Lung (tissue), 17 donors: ENCODE measurements at places on chromosomes 2 and 18. TPM values are rescaled to one million over a fixed set of nuclear protein-coding genes. Genes with fewer than 3 reads are reported as not detected.
A peak's percentile ranks its signal among the peaks of the same experiment; 100 is the strongest.

DNA sequence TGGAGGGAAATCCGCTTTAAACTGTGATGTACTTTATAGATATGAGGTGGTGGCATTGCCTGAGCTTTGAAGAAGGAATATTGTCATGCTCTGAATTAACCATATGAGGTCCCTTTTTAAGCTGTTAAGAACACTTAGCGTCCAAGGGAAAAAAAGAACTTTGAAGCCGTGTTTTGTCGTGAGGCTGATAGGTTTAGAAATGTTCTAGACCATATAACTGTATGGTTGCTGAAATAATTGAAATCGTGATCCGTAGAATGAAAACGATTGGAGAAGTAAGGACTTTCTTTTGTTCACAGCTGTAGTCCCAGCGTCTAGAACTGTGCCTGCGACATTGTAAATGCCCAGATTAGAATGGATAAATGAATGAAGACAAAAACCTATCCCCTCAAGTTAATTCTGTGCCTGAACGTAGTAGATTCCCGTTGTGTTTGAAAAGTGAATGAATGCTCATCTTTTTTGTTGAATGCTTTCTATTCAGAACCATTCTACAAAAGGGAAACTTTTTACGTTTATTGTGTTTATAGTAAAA lies 1.5 kb downstream of the SMCHD1 start:
- H3K36me3 ChIP-seq, result peaks cover 2% of the 10 kb centered on the region
- peak overlapping the region; percentile 100 for H3K27ac ChIP-seq
- DNase-seq, result peak; percentile 29
- H3K4me1 ChIP-seq, result peaks cover 17% of the 10 kb centered on the region
- H3K4me3 ChIP-seq, result peak overlapping the region; percentile 100
- H3K27me3 ChIP-seq, result no peaks in the 10 kb centered on the region

- no peaks in the 10 kb centered on the region for H3K4me1 ChIP-seq
- no peak for DNase-seq
- H3K27ac ChIP-seq, result no peak overlapping the region
- no peaks in the 10 kb centered on the region for H3K36me3 ChIP-seq
Observed at GRCh38 chr2:51247252-51247805, 215.4 kb upstream of the NRXN1 start.

DNA sequence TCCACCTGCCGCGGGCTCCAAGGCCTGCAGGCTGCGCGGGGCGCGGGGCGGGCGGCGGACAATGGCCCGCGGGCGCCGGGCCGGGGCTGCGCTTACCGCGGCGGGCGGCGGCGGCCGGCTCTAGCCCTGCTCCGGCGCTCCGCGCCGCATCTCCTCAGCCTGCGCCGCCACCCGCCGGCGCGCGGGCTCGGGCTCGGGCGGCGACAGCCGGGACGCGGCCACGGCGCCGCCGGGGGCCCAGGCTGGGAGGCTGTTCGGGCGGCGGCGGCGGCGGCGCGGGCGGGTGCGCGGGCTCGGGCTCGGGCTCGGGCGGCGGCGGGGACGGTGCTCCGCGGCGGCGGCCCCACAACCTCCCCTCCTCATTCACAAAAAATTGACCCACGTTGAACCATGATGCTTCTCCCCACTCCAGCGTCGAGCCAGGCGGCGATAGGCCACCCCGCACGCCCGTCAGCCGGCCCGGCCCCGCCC lies at the start of gene HDAC4:
Gene HDAC4 (minus strand): TSS at position 425 of the 471 bp plus-strand sequence. CDS start 48,321 bp downstream, outside the sequence.
- peaks cover 11% of the 10 kb centered on the region for H3K4me1 ChIP-seq
- H3K27ac ChIP-seq, result peak within 1 kb of the TSS; percentile 100
- DNase-seq, result no peak

DNA sequence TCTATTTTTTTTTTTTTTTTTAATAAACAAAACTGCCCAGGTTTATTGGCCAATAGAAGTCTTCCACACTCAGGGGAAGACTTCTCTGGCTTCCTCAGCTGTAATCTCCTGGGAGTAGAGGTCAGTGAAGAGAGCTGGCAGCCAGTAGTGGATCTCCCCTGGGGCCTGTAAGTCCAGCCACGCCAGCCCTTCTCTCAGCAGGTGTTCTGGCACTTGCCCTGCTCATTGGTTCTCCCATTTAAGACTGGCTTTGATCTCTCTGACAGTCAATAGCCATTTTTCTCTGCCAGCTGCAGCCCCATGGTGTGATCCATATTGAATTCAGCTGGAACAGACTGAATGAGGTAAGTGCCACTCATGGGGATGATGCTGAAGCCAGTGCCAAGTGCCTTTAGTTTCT lies 170.6 kb upstream of the SPHKAP start:
- DNase-seq, result no peak
- no peak overlapping the region for H3K27ac ChIP-seq
- H3K36me3 ChIP-seq, result no peaks in the 10 kb centered on the region
- H3K27me3 ChIP-seq, result no peaks in the 10 kb centered on the region
- no peak overlapping the region for H3K4me3 ChIP-seq

GRCh38 chr2:84856787-84857186 lies 24.1 kb downstream of the TRABD2A start:
- no peaks in the 10 kb centered on the region for H3K4me1 ChIP-seq
- no peak overlapping the region for H3K4me3 ChIP-seq
- no peak for DNase-seq

DNA sequence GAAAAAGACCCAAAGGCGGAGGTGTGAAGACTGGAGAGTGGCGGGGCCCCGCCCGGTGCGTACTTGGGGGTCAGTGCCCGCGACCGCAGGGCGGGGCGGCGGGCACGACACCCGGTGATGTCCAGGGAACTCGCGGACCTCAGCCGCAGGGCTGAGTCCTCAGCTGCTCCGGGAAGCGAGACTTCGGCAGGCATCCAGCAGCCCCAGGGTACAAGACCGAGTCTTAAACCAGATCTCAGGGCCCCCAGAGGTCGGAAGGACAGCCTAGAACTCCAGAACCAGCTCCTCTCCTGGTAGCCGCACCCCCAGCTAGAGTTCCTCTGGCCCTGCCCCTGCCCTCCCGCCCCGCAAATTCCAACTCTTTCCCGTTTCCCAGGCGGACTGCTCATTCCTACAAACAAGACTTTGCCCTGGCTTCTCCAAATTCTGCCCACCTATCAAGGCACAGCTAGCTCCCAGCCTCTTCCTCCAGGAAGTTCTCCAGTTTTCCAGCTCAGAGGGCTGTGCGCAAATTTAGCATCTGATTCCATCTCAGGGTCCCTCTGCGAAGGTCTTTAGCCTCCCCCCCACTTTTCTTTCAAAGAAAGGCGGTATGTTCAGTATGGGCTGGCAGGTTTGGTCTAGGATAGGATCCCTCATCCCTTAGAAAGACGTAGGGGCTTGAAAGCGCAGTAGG lies 26.0 kb upstream of the NOTO start:
- peak overlapping the region; percentile 66 for H3K27ac ChIP-seq
- H3K4me3 ChIP-seq, result no peak overlapping the region
- peak; percentile 13 for DNase-seq
- peaks cover 13% of the 10 kb centered on the region for H3K4me1 ChIP-seq
- H3K27me3 ChIP-seq, result peaks cover 20% of the 10 kb centered on the region
- no peaks in the 10 kb centered on the region for H3K36me3 ChIP-seq

GRCh38 chr2:231920795-231921194 lies 5.4 kb downstream of the NPPC start:
- H3K27me3 ChIP-seq, result peaks cover 27% of the 10 kb centered on the region
- no peak for DNase-seq
- no peaks in the 10 kb centered on the region for H3K4me1 ChIP-seq
- no peaks in the 10 kb centered on the region for H3K36me3 ChIP-seq
- no peak overlapping the region for H3K27ac ChIP-seq

DNA sequence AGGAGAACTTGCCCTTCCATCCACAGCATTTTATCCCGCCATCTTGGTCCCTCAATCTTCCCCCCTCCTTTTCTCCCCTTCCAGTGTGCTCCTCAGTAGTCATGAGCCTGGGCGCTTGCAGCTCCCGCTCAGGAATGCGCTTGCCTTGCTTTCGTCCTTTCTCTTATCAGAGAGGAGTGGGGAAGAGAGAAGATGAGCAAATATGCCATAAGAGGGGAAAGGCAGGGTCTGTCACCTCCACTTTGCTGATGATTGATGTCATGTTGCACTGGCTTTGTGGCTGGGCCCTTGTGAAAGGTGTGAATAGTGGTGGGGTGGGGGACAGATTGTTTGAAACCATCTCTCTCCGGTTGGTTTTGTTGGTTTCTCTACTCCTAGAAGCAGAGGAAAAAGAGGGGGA lies 569.3 kb downstream of the TNS1 start:
- H3K27ac ChIP-seq, result peak overlapping the region; percentile 43
- H3K4me3 ChIP-seq, result no peak overlapping the region
- peaks cover 20% of the 10 kb centered on the region for H3K4me1 ChIP-seq
- peak; percentile 61 for DNase-seq
- no peaks in the 10 kb centered on the region for H3K27me3 ChIP-seq
- H3K36me3 ChIP-seq, result no peaks in the 10 kb centered on the region

GRCh38 chr2:217740178-217740577 lies 262.6 kb downstream of the TNS1 start:
- H3K27ac ChIP-seq, result no peak overlapping the region
- H3K4me3 ChIP-seq, result no peak overlapping the region
- no peak for DNase-seq
- H3K36me3 ChIP-seq, result no peaks in the 10 kb centered on the region

GRCh38 chr2:47935071-47935470 lies 28.8 kb upstream of the FBXO11 start:
- no peak for DNase-seq
- H3K4me1 ChIP-seq, result no peaks in the 10 kb centered on the region
- no peak overlapping the region for H3K27ac ChIP-seq
- H3K4me3 ChIP-seq, result no peak overlapping the region
- H3K36me3 ChIP-seq, result no peaks in the 10 kb centered on the region

GRCh38 chr18:31275722-31276463 lies 42.1 kb upstream of the DSG1 start:
- H3K4me3 ChIP-seq, result no peak overlapping the region
- no peaks in the 10 kb centered on the region for H3K27me3 ChIP-seq
- H3K4me1 ChIP-seq, result no peaks in the 10 kb centered on the region

- DNase-seq, result peak; percentile 83
- peak overlapping the region; percentile 30 for H3K4me3 ChIP-seq
- peak overlapping the region; percentile 72 for H3K27ac ChIP-seq
- peaks cover 7% of the 10 kb centered on the region for H3K36me3 ChIP-seq
- H3K4me1 ChIP-seq, result peaks cover 18% of the 10 kb centered on the region
Observed at GRCh38 chr2:217978536-217979150, 24.2 kb downstream of the TNS1 start.

- DNase-seq, result no peak
- H3K27me3 ChIP-seq, result no peaks in the 10 kb centered on the region
- H3K4me1 ChIP-seq, result no peaks in the 10 kb centered on the region
- no peak overlapping the region for H3K4me3 ChIP-seq
- no peak overlapping the region for H3K27ac ChIP-seq
Observed at GRCh38 chr18:2827061-2827460, 19.7 kb upstream of the EMILIN2 start.

DNA sequence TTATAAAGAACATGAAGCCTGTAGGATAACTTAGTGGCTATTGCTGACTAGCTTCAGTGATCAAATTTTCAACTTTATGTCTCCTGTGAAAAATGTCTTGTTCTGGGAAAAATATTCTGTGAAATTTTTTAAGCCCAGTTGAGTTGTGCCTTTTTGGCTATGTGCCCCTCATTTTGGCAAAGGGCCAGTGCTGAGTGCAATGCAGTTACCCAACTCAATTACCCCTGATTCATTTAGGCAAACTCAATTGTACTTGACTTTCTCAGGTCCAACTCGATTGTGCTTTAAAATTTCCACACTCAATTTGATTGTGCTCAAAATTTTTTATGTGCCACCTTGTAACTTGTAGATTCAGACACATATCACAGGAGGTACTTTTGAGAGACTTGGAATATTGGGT lies 548.8 kb upstream of the NRP2 start:
- H3K27ac ChIP-seq, result no peak overlapping the region
- H3K36me3 ChIP-seq, result no peaks in the 10 kb centered on the region
- H3K27me3 ChIP-seq, result no peaks in the 10 kb centered on the region

DNA sequence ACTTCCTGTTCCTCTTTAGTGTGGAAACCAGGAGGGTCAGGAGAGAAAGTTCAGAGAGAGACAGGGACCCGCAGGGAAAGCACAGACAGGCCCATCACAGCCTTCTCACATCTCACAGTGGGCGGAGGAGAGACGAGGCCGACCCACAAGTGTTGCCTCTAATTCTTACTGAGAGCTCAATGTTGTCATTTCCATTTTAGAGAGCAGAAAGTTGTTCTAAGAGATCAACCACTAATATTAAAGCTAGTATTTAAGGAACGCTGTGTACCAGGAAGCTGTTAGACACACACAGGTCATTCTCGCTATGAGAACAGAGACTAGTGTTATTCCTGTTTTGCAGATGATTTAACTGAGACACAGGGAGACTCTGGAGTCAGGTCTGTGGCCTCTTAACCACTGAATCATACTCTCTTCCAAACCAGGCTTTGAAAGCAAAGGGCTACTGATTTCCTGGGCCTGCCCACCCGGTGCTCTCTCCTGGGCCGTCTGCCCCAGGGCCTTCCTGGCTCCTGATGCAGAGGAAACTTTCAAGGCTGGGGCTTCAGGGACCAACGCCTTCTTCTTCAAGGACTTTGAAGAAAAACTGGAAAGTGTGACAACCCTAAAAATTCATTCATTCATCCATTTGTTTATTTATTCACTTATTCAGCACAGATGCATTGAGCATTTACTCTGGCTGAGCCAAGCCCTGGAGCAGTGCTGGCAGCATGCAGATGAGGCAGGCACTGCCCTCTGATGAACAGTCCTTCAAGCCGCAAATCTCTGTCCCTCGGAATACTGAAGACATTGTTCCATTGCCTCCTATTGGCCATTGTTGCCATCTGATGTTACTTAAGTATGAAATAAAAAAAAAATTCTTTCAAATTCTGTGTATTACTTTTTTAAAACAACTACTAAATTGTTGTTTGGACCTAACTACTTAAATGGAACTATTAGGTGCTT lies 37.2 kb upstream of the BIN1 start:
- H3K36me3 ChIP-seq, result no peaks in the 10 kb centered on the region
- no peaks in the 10 kb centered on the region for H3K27me3 ChIP-seq
- H3K4me1 ChIP-seq, result no peaks in the 10 kb centered on the region

GRCh38 chr2:43985359-43985758 lies 10.4 kb downstream of the LRPPRC start:
- peaks cover 2% of the 10 kb centered on the region for H3K4me1 ChIP-seq
- H3K36me3 ChIP-seq, result peaks cover 12% of the 10 kb centered on the region
- no peak overlapping the region for H3K4me3 ChIP-seq
- H3K27ac ChIP-seq, result no peak overlapping the region
- no peak for DNase-seq

GRCh38 chr2:167132906-167133555 lies 244.8 kb downstream of the XIRP2 start:
- DNase-seq, result no peak
- no peak overlapping the region for H3K27ac ChIP-seq
- H3K27me3 ChIP-seq, result no peaks in the 10 kb centered on the region
- no peaks in the 10 kb centered on the region for H3K36me3 ChIP-seq

The PAX3 gene
- not detected for total RNA-seq

The POTEC gene
- not detected for total RNA-seq

The CGREF1 gene
- 0.89 TPM for total RNA-seq

The SLC4A3 gene
- total RNA-seq, result 1.8 TPM

The DAW1 gene
- total RNA-seq, result 18.7 TPM

The MERTK gene
- 24.7 TPM for total RNA-seq

The FAM110C gene
- total RNA-seq, result 3.0 TPM

The AAMP gene
- total RNA-seq, result 193 TPM
